ENCODE measurements at places on chromosomes 12 and 14. TPM values are rescaled to one million over a fixed set of nuclear protein-coding genes. Genes with fewer than 3 reads are reported as not detected.

Gene PRPH
- total RNA-seq = not detected

Gene LTB4R2
- 0.64 TPM for total RNA-seq

- DNase-seq = no peak
Observed at GRCh38 chr14:102929241-102930137, 7.0 kb downstream of the AMN start.

- DNase-seq = peak; percentile 2
Observed at GRCh38 chr12:130765186-130765659, 49.1 kb upstream of the RIMBP2 start.

DNA sequence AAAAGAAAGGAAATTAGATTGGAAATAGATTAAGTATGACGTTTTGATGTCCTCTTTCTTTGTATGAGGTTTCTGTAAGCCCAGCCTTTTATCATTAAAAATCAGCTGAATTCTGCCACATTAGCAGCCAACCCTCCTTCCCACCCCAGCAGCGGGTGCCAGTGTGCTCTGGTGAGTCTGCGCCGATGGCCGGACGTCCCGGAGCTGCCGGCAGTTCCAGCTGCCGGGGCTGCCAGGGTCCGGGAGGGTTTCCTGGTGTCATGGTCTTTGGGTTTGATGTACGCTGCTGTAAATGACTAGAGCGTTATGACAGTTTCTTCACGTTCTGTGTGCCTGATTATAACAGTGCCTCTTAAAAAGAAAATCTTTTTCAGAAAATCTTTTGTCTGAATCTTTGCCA is 51.5 kb upstream of the DYNC1H1 start:
- no peak for DNase-seq

- no peak for DNase-seq
Observed at GRCh38 chr12:60174941-60175340, 579.1 kb downstream of the SLC16A7 start.

DNA sequence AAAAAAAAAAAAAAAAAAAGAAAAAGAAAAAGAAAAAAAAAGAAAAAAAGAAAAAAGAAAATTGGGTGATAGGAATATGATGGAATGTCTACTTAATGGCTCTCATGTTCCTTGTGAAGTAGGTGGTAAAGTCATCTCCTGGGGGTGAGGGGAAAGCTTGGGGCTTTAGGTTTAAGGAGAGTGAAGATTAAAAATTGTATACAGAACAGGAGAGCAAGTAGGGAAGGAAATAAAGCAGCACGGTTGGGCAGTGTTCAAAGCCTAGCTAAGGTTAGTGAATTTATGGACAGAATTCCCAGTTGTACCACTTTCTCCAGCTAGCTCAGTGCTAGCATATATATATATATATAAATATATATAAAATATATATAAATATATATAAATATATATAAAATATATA is 40.0 kb upstream of the SLC2A13 start:
- DNase-seq = no peak

All from M059J (cell line).